ENCODE measurements at places on chromosomes 6 and 20. TPM values are rescaled to one million over a fixed set of nuclear protein-coding genes. Genes with fewer than 3 reads are reported as not detected.

DNA sequence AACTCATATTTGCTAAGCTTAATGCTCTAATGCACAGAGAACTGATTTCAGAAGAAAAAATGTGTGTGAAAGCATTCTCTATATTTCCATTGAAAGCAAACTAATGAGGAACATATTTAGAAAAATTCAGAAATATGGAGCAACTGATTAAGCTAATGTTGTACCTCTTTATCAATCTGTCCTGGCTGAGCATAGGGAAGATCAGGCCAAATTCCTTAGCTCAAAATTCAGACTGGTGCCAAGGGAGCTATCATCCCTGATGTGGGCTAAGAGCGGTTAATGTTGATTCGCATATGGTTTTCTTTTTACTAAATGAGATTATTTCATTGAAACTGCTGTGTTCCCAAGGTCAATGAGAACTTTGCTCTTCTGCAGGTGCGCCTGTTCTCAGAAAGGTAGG, 93.9 kb upstream of the HS3ST5 start:
- no peak for DNase-seq

- no peak for DNase-seq
These were observed 135.3 kb downstream of the THBS2 start for GRCh38 chr6:169118346-169118830.

- DNase-seq = peak; percentile 13
These were observed 44.7 kb downstream of the NCOA3 start for GRCh38 chr20:47546184-47547033.

GRCh38 chr6:37137201-37138090, 32.5 kb upstream of the PIM1 start:
- DNase-seq = peak; percentile 95

DNA sequence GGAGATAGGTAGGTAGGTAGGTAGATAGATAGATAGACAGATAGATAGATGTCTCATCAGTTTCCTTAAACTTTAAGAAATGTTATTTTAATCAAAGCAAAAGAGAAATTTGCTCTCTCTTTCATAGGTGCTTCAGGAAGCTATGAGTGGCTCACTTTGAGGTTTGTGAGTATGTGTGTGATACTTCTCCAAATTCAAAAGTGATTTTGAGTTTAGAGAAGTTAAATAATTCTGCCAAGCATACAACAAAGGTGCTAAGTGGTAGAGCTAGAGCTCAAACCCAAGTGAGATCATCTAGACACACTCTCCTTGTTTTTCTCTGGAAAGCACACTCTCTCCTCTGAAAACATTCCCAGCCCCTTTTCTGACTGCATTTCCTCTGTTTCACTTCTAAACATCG, 156.2 kb downstream of the EDN1 start:
- DNase-seq = no peak

- no peak for DNase-seq
These were observed 380.3 kb upstream of the ARID1B start for GRCh38 chr6:156396791-156397418.

- DNase-seq = no peak
These were observed 3.2 kb downstream of the TTBK1 start for GRCh38 chr6:43246301-43247113.

Gene FAM217A
- not detected for total RNA-seq
